ENCODE measurements at places on chromosomes 13 and 19.

- no peak for DNase-seq
Observed at GRCh38 chr19:48950830-48951519, 3.7 kb upstream of the BAX start.

DNA sequence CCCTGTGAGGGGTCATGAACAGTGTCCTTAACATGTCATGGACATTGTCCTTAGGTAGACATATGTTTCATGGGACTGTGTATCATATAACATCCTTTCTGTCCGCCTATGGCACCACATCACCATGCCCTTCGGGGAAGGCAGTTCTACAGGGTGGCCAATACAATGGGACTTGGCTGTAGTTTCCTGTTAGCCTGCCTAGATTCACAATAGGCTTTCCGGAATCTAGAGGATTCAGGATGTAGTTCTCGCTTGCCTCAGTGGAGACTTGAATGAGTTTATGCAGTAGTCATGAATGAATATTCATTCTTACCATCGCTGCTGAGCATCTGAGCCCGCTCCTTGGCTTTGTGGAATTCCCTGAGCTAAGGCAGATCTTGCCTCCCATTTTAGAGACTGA lies 100.5 kb downstream of the DNAJC15 start:
- DNase-seq = no peak

DNA sequence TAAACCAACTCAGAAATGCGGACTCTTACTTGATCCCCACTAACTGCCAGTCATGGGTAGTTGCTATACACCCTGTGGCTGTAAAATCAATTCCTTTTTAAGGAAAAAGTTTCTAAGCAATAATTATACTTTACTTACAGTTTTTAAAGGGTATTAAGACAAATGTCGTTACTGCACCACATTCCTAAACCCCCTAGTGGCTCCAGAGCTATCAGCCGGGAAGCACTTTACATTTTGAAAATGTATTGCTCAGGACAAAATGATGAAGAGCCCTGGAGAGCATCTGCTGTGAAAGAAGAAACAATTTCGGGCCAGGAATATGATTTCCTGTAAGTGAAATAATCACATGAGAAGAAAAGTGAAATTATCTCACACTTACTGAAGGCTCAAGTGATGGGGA lies 36.7 kb downstream of the DCLK1 start:
- no peak for DNase-seq

DNA sequence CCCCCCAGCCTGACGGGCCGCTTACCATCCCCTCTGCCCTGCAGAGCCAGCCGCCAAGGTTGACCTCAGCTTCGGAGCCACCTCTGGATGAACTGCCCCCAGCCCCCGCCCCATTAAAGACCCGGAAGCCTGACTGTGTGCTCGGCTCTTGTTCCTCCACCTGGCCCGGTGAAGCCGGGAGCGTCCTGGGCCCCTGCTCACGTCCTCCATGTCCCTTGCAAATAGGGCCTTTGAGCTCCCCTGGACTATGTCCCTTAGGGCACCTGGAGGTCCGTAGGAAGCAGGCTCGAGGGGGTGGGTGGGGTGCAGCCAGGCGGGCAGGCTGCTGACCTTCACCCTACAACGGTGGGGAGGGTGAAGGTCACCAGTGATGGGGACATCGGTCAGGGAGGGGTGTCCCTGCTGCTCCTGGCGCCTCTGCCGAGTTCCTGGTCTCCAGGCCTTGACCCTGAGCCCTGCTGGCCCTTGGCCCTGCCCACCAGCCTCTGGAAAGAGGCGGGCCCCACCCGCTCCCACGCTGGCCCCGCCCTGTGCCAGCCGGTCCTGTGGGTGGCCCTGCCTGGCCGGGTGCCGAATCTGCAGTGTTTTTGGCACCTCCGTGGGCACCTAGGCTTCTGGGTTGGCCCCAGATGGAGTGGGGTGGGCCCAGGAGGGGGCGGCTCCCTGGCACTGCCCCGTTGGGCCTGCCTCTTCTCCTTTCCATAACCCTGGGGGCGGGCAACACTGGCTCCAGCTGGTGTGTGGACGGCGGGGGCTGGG lies 3.3 kb downstream of the ATP5F1D start:
- peak; percentile 41 for DNase-seq

DNA sequence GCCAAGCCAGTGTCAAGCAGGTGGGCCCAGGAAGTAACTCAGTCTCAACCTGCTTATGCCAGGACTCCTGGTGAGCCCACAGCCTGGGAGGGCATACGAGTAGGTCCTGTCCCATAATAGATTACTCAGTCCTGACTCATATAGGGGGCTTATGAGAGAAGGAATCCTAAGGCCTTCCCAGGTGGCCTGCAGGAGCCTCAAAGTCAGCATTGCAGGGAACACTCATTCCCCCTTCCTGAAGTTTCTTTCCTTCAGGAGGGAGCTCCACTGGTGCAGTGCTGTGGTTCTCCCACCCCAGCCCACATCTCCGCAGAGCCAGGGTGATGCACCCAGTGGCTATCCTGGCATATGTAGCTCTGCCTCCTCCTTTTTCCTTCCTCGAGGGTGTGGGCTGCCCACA lies 137.3 kb downstream of the ZIC5 start:
- no peak for DNase-seq

- DNase-seq = no peak
Observed at GRCh38 chr19:42497492-42498168, 30.7 kb downstream of the CEACAM1 start.

DNA sequence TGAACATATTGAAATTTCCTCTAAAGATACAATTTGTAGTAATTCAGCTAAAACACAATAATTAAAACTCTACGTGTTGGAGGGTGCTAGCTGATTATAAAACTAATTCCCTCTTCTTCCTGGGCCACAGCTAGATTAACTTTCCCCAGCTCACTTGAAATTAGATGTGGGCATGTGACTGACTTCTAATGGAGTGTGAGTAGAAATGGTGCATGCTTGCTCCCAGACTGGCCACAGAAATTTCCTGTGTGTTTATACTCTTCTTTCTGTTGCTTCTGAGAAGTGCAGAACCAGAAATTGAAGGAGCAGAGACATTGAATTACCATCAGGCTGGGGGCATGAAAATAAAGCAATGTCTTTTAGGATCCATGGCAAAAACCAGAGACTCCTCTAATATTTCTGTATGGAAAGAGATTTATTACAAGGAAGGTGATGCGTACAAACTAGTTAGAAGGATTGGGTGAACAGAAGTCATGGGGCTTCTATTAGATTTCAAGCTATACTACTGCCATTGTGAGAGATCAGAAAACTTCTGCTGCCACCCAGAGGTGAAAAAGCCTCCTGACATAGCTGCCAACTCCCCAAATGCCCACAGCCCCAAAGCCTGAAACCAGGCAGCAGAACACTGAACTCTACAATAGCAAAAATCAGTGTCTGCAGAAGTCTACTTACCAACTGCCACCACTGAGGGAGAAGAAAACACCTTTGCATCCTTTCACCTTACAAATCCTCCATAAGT lies 379.2 kb upstream of the MIR17HG start:
- no peak for DNase-seq

GRCh38 chr13:72920097-72920496 lies 138.2 kb downstream of the PIBF1 start:
- peak; percentile 65 for DNase-seq

- DNase-seq = no peak
Observed at GRCh38 chr19:49573425-49573824, 6.9 kb downstream of the NOSIP start.

Measured in LHCN-M2 (cell line).